ENCODE measurements at places on chromosomes 1 and 21. TPM values are rescaled to one million over a fixed set of nuclear protein-coding genes. Genes with fewer than 3 reads are reported as not detected.

The FNDC5 gene
- 130 TPM for total RNA-seq

The C1QA gene
- total RNA-seq, result 17.6 TPM

The OLIG1 gene
- total RNA-seq, result 0.14 TPM

GRCh38 chr1:19272064-19272463 lies 16.5 kb downstream of the AKR7A3 start:
- no peak overlapping the region for H3K4me3 ChIP-seq
- no peaks in the 10 kb centered on the region for H3K4me1 ChIP-seq
- no peaks in the 10 kb centered on the region for H3K36me3 ChIP-seq
- DNase-seq, result no peak

- H3K36me3 ChIP-seq, result no peaks in the 10 kb centered on the region
- no peak for DNase-seq
- H3K27me3 ChIP-seq, result no peaks in the 10 kb centered on the region
- H3K4me3 ChIP-seq, result no peak overlapping the region
- H3K27ac ChIP-seq, result no peak overlapping the region
These were observed 498.2 kb upstream of the BRINP3 start for GRCh38 chr1:190975827-190976226.

The TCHHL1 gene
- total RNA-seq, result not detected

The CACNA1S gene
- 0.09 TPM for total RNA-seq

The FALEC gene
- not detected for total RNA-seq

- H3K27ac ChIP-seq, result no peak overlapping the region
- no peaks in the 10 kb centered on the region for H3K36me3 ChIP-seq
- H3K4me3 ChIP-seq, result no peak overlapping the region
- no peaks in the 10 kb centered on the region for H3K4me1 ChIP-seq
- DNase-seq, result no peak
These were observed 339.5 kb downstream of the VAV3 start for GRCh38 chr1:107625405-107626029.

GRCh38 chr1:68136187-68136586 lies 85.8 kb upstream of the DIRAS3 start:
- DNase-seq, result no peak
- no peak overlapping the region for H3K27ac ChIP-seq
- H3K27me3 ChIP-seq, result no peaks in the 10 kb centered on the region
- H3K4me3 ChIP-seq, result no peak overlapping the region
- H3K4me1 ChIP-seq, result no peaks in the 10 kb centered on the region

Measured in heart right ventricle (tissue), 16 donors.